ENCODE measurements at places on chromosomes 5 and 9.

DNA sequence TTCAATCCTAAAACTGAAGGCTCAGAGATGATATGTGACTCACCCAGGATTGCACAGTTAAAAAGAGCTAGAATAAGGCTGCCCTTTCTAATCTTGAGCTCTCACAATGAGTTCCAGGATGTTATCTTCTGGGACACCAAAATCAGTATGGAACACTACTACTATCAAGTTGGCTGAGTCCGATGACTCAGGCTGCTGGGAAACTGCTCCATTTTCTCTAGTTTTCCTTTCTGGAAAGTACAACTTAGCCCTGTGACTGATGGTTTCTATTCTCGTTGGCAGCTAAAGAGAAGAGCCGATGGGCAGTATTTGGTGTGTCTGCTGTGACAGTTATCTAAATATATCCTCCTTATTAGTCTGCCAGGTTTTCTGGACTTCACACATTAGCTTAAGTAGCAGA, 37.9 kb upstream of the DPYSL3 start:
- peak; percentile 18 for DNase-seq

DNA sequence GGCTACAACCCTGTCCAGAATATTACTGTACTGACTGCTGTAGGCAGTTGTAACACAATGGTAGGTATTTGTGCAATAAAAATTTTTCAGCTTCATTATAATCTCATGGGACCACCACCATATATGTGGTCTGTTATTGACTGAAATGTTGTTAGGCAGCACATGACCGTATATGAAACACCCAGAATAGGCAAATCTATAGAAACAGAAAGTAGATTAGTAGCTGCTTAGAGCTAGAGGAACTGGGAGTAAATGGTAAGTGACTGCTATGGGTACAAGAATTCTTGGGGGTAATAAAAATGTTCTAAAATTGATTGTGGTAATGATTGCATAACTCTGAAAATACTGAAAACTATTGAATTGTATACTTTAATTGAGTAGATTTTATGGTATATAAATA, 185.7 kb downstream of the ESM1 start:
- DNase-seq, result no peak

GRCh38 chr5:73298772-73299630, 126.0 kb downstream of the TMEM174 start:
- DNase-seq, result peak; percentile 64

GRCh38 chr9:75626860-75627259, 263.6 kb upstream of the PCSK5 start:
- DNase-seq, result no peak

Measured in AG08395 (cell line).